T-helper 9 cell (primary cell): ENCODE measurements at places on chromosomes 5 and 9.
A peak's percentile ranks its signal among the peaks of the same experiment; 100 is the strongest.

GRCh38 chr9:17503196-17503595 is 75.7 kb upstream of the SH3GL2 start:
- no peak for DNase-seq

- DNase-seq, result no peak
These were observed 14.6 kb downstream of the CCNJL start for GRCh38 chr5:160297776-160298175.

DNA sequence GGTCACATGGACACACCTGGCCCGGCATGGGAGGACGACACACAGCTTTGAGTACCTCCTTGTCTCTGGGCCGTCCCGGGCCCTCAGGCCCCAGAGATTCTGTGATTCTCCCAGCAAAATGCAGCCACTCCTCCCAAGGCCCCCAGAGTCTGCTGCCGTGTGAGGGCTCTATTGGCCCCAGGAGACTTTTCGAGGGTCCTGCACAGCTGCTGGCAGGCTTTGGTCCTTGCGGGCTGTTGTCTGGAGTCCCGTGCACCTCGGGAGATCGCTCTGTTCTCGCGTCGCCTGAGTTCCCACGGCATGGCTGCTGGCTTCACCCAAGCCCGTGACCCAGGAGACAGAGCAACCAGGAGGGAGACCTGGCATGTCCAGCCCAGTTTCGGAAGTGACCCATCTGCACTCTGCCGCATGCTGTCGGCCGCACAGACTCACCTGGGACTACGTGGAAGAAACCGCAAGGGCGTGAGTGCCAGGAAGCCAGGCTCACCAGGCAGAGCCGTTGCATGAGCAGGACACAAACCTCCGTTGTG is 46.8 kb upstream of the NKD2 start:
- no peak for DNase-seq

- no peak for DNase-seq
These were observed 27.1 kb upstream of the ZBTB43 start for GRCh38 chr9:126777733-126778132.

DNA sequence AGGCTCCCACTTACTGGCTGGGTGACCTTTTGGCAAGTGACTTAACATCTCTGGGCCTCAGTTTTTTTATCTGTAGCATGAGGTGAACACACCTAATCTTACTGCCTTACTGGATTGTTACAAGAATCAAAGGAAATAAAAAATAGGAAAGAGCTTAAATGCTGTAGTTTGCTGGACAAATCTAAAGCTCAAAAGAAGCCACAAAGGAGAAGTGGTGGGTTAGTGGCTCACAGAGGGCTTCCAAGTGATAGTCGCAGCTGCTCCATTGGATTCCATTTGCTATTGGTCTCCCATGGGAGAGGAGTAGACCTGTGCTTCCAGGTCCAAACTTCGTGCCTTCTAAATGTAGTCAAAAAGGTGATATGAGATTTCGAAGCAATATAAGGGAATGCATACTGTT is 123.6 kb downstream of the SEMA6A start:
- no peak for DNase-seq

DNA sequence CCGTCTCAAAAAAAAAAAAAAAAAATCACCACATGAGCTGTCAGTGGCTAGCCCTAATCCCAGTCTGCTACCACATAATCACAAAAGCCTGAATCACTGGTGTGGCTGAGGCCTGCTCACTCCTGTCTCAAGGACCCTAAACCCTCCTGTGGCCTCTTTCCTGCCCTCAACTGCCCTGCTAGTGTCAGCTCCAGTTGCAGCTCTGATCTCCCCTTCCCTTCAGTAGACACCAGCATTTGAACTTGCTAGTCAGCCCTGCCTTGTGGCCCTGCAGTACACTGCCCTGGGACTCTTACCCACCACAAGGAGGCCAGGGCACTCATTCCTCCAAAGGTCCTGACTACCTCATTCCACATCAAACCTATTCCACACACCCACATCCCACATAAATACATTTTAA is 9.5 kb upstream of the P4HA2 start:
- DNase-seq, result no peak

DNA sequence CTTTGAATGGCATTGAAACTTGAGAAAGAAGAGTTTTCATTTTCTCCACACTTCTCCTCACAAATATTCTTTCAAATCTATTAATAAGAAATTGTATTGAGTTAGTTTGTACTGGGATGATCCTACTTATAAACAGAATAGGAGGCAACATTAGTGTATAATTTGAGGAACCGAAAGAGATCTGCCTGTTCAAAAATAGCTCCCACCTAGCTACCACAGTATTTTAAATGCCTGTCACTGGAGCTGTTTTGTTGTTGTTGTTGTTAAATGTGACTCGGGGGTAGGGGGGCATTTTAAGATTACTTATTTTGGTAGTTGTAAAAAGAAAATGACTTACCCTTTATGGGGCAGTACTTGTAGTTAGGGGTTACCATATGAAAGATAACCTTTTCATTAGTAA is 20.1 kb upstream of the HAPLN1 start:
- DNase-seq, result no peak

DNA sequence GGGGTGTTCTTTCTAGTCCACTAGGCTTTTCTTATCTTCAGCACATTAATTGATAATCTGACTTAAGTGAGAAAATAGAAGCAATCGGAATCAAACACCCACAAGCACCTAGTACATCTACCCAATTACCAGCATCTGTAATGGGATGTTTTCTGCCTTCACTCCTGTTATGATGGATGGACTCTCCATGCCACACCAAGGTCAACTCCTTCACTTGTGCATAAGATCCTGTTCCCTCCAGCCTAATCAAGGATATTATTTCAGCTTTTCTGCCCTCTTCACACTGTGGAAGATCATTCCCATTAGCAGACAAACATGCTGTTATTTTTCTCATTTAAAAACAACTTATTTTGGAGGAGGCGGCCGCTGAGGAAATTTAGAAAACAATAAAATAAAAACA is 162.0 kb upstream of the EDIL3 start:
- no peak for DNase-seq

GRCh38 chr5:37859805-37860204 is 20.0 kb upstream of the GDNF start:
- no peak for DNase-seq

DNA sequence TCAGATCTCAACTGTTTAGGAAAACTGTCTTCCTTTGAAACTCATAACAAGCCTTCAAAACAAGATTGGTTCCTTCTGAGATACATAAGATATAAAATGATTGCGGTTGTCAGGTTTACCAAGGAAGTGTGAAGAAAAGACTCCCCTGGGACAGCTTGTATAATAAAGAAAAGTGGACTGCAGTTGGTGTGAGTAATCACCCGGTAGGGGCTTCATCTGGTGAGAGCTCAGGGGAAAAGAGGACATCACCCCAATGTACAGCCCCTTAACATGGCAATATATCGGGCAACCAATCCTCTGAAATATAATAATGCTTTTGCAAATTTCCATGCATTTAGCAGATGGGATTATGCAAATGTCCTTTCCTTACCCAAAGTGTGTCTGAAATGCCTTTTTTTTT is 216.5 kb upstream of the KLF9 start:
- no peak for DNase-seq

- no peak for DNase-seq
These were observed 51.2 kb downstream of the SIL1 start for GRCh38 chr5:139146809-139147482.

GRCh38 chr5:35853631-35854030 is 3.1 kb upstream of the IL7R start:
- DNase-seq, result peak; percentile 59

GRCh38 chr9:137323531-137324331 is 21.7 kb upstream of the NRARP start:
- no peak for DNase-seq

DNA sequence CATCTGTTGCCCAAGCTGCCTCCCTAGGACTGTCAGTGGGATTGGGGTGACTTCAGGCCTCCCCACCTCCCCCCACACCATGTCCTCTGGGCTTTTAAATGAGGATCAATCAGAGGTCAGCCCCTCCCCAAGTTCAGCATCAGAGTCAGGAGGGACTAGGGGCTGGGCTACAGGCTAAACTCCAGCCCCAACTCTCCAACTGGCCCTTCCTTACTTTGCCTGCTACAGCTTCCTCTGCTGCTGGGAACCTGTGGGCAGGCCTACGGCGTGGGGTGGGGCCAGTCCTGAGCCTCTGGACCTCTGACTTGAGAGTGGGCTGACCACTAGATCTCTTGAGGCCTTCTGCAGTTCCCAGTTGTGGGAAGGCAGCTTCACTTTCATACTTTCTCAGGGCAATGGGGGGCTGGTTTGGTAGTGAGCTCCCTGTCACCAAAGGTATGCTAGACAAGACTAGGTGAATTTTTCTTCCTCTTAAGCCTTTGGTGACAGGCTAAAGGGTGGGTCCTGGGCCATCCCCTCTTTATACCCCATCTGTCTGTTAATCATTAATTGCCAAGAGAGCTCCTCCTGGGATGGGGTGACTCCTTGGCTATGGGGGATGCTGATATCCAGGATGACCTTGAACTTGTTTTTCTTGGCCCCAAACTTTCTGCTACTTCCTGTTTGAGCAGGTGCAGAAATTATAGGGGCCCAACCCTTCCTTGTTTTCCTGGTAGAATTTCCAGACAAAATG is 10.8 kb upstream of the DAB2IP start:
- no peak for DNase-seq

- DNase-seq, result no peak
These were observed 72.1 kb upstream of the ZNF618 start for GRCh38 chr9:113803811-113804589.

- no peak for DNase-seq
These were observed 76.8 kb upstream of the PHYKPL start for GRCh38 chr5:178309271-178310013.

DNA sequence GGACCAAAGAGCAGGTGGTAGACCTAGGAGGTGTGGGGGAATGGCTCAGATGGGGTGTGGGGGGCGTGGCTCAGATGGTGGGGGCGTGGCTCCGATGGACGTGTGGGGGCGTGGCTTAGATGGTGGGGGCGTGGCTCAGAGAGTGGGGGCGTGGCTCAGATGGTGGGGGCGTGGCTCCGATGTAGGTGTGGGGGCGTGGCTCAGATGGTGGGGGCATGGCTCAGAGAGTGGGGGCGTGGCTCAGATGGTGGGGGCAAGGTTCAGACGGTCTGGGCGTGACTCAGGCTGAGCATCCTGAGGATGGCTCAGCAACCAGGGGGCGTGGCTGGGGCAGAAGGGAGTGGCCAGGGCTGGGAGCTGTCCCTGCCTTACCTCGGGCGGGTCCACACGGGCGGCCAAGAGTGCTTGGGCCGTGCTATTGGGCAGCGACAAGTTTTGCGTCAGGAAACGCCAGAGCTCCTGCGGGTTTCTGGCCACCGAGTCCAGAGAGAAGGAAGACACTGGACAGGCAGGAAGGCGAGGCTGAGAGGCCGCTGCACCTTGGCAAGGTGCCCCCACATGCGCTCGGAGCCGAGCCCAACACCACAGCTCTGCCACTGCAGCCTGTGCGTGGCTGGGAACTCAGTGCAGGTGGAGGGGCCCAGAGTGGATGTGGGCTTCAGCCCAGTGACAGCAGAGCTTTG is 5.9 kb downstream of the ABCA2 start:
- peak; percentile 64 for DNase-seq

DNA sequence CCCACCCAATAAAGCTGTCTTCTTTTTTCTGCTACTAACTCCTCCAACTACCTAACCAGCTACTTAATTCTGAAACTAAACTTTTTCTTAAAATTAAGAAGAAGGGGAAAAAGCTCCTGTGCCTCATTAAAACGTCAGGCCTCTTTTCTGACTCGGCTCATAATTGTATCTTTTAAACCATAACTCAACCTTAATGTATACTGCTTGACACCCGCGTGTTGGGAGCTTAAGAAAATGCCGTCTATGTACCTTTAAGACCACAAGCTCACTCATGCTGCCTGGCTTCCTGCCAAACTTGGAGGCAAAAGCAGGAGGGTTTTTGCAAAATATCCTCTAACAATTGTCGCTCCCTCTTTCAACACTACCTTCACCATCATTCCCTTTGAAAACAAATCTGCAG is 5.0 kb downstream of the EBF1 start:
- peak; percentile 11 for DNase-seq

DNA sequence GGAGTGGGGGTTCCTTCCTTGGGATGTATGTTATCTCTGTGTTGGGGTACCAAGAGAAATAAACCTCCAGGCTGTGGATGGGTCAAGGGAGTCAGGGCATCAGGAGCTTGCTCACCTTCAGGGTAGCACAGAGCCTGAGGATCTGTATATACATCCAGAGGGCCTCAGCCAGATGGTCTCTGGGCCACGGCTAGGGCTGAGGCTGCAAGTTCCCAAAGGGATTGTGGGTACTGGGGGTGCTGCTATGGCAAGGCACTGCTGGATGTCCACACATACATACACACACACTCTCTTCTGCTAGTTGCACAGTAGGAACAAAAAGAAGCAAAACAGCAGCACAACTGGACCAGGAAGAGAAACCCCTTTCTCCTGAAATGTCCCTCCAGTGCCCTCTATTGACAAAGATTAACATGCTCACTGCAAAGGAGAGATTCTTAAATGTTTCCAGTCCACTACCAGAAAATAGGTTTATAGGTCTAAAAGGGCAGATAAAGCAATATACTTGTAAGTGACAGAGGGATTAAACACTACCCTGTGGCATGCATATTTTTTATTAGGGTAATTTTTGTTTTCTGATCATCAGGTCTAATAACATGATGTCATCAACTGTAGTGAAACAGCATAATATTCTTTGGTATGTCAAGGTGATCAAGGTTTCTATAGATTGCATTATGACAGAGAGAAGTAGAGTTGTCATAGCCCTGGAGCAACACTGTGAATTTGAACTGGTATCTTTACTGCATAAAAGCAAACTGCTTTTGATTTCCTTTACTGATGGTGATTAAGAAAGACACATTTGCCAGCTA is 56.3 kb upstream of the KCNN2 start:
- DNase-seq, result no peak

DNA sequence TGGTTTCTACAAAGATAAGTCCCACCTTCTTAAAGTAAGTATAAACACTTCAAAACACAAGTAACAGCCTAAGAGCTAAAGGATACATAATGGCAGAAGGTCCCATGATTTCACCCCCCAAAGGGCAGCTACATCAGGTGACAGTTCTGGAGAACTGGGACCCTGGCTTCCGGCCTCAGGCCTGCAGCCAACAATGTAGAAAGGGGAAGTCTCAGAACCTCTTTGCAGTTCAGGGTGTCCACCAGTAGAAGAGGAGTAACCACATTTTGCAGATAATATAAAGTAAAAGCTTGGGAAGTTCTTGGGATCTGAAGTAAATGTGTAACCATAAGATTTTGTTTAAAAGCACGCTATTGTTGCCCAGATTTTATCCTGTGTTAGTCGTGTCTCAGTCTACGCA is 267.4 kb upstream of the VLDLR start:
- DNase-seq, result no peak

DNA sequence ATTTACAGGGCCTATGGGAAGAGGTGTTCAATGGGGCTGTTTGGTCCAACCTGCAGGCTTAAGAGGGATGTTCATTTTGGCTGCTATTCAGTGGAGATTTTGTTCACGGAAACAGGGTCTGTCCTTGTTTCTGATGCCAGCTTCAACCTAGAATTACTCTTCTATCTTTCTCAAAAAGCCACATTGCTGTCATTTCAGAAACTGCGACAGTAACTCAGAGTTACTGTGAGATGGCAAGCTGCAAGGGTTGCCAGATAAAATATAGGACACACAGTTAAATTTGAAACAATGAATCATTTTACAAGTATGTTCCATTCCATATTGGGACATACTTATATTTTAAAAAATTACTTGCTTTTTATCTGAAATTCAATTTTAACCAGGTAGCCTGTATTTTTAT is 128.0 kb downstream of the NPR3 start:
- DNase-seq, result no peak
